ENCODE measurements at places on chromosomes 1 and 21. TPM values are rescaled to one million over a fixed set of nuclear protein-coding genes. Genes with fewer than 3 reads are reported as not detected.

Gene RIPPLY3
- 0.31 TPM for total RNA-seq

DNA sequence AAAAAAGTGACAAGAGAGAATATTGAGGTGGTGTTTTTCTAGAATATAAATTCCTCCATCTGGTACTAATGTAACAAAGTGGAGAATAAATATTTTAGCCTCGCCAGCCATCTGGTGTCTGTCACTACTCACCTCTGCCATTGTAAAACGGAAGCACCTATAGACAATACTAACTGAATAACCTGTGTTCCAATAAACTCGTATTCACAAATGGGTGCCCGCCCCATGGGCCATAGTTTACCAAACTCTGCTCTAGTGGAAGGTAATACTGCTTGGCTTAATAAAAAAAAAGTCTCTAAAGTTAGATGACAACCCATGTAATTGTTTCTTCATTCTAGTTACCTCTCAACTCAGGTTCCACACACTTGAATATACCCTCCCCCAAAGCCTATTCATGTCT, 8.1 kb downstream of the MIS18A start:
- H3K27me3 ChIP-seq = no peaks in the 10 kb centered on the region
- H3K4me1 ChIP-seq = no peaks in the 10 kb centered on the region
- no peak overlapping the region for H3K4me3 ChIP-seq
- H3K27ac ChIP-seq = no peak overlapping the region
- no peak for DNase-seq

Gene SLC45A1
- 1.8 TPM for total RNA-seq

DNA sequence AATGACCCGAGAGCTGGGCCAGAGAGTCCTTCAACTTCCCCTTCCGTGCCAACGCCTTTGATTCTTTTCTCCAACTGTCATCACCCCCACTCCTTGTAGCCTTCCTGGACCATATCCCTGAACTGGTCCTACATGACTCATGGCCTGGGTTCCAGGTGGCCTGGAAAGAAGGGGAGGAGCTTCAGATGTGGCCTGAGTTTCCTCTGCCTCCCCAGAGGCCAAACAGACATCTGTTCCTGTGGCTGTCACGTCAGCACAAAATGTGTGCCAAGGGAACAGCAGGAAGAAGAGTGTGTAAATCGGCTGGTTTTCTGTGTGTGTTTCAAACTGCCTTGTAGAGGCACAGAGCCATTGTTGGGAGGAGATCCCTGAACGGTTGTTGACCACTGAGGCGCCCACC, 24.9 kb upstream of the KIRREL1 start:
- no peak overlapping the region for H3K4me3 ChIP-seq
- DNase-seq = no peak
- no peaks in the 10 kb centered on the region for H3K27me3 ChIP-seq
- peaks cover 21% of the 10 kb centered on the region for H3K4me1 ChIP-seq

Gene OR2M4
- not detected for total RNA-seq

GRCh38 chr1:98763488-98764150, 102.1 kb downstream of the SNX7 start:
- no peaks in the 10 kb centered on the region for H3K36me3 ChIP-seq
- H3K27me3 ChIP-seq = no peaks in the 10 kb centered on the region
- no peaks in the 10 kb centered on the region for H3K4me1 ChIP-seq
- H3K4me3 ChIP-seq = no peak overlapping the region
- no peak overlapping the region for H3K27ac ChIP-seq

DNA sequence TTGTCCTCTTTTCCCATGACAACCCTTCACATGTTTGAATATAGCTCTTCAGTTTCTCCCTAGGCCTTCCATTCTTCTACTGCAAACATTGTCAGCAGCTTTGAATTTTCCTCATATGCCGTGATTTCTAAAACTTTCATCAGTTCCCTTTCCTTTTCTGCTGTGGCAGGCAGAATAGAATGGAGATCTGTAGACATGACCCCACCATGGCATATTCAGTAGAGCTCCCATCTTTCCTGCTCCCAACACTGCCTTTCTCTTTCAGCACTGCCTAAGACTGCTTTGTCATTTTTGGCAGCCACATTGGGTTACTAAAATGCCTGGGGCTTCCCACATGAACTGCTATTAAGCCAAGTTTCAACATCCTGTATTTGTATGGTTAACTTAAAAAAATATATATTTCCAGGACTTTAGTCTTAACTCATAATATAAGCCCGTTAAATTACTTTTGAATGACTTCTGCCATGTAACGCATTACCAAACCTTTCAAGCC, 60.9 kb downstream of the TBX19 start:
- DNase-seq = no peak
- H3K4me3 ChIP-seq = no peak overlapping the region
- H3K4me1 ChIP-seq = peaks cover 3% of the 10 kb centered on the region
- H3K27me3 ChIP-seq = no peaks in the 10 kb centered on the region

GRCh38 chr1:117599286-117600221, 6.3 kb upstream of the TENT5C start:
- no peak overlapping the region for H3K4me3 ChIP-seq
- no peak overlapping the region for H3K27ac ChIP-seq
- H3K27me3 ChIP-seq = no peaks in the 10 kb centered on the region
- DNase-seq = no peak
- no peaks in the 10 kb centered on the region for H3K36me3 ChIP-seq

DNA sequence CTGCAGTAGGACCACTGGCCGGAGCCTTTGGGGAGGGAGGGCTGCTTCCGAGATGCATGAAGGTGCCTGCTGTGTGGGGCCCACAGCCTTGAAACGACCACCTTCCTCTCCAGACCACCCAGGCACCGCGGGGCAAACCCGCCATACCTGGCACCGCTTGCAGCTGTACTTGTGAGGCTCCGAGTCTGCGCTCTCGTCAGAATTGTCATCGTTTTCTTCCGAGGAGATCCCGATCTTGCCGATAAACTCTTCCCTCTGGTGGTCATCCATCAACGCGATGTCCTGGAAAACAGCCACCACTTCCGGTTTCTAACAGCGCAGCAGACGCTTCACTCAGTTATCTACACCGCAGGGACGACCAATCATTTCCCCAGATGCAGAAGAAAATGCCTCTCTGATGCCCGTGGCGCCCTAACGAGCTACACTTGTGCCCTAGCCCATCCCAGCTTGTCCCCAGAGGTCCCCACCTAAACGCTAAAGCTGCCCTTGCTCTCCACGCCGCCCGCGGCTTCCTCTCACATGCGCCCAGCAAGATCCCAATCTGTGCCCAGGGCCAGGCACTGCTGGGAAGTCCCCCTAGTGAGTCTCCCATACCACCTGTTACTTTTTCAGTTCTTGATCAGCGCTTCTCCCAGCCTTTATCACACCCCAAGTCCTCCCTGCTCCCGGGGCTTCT, 55.0 kb upstream of the RIPK4 start:
- DNase-seq = no peak
- no peaks in the 10 kb centered on the region for H3K4me1 ChIP-seq
- no peak overlapping the region for H3K27ac ChIP-seq
- no peaks in the 10 kb centered on the region for H3K27me3 ChIP-seq

DNA sequence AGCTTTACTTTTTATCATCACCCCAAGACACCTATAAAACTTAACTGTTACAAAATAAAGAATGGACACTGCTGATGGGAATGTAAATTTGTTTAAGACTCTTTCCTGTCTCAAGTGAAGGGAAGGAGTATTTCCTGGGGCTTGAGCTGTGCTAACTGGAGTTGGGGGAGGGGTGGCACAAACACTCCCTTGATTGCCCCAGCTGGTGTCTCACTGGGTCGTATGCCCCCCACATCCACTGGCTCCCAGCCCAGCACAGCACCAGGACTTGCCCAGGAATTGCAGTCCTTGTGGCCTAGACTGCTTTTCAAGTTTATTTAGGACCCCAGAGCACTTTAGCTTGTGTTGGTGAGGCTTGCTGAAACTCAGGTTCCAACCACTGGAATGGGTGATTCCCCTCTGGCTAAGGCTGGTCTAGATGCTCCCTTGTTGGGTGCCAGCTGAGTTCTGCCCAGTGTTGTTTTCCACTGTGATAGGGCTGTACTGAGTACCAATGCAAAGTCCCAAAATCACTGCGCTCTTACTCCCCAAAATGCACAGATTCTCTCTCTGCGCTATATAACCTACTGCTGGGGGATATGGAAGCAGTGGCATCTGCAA, 49.1 kb upstream of the DR1 start:
- no peaks in the 10 kb centered on the region for H3K27me3 ChIP-seq
- H3K4me3 ChIP-seq = no peak overlapping the region
- no peaks in the 10 kb centered on the region for H3K4me1 ChIP-seq
- no peak overlapping the region for H3K27ac ChIP-seq
- no peak for DNase-seq
- H3K36me3 ChIP-seq = no peaks in the 10 kb centered on the region

Gene RBP7
- 21.2 TPM for total RNA-seq

Gene KRTAP6-1
- not detected for total RNA-seq

DNA sequence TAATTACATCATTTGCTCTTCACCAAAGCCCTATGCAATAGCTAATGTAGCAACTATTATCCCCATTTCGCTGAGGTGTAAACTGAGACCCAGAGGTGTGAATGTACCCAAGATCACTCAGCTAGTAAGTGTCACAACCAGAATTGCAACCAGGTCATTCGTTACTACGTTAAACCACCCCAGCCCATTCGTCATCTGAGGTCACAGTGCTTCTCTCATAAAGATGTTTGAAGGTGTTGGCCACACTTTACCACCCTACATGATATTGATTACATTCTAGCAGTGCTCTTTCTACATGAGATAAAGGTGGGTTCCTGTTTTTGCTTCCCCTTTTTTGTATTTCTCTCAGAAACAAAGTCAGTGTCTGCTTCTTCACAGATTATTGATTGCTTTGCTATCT, 195.3 kb downstream of the ZBTB18 start:
- no peaks in the 10 kb centered on the region for H3K27me3 ChIP-seq
- H3K4me3 ChIP-seq = no peak overlapping the region
- H3K36me3 ChIP-seq = no peaks in the 10 kb centered on the region
- no peaks in the 10 kb centered on the region for H3K4me1 ChIP-seq
- DNase-seq = no peak

Gene TDRD5
- 0.47 TPM for total RNA-seq

DNA sequence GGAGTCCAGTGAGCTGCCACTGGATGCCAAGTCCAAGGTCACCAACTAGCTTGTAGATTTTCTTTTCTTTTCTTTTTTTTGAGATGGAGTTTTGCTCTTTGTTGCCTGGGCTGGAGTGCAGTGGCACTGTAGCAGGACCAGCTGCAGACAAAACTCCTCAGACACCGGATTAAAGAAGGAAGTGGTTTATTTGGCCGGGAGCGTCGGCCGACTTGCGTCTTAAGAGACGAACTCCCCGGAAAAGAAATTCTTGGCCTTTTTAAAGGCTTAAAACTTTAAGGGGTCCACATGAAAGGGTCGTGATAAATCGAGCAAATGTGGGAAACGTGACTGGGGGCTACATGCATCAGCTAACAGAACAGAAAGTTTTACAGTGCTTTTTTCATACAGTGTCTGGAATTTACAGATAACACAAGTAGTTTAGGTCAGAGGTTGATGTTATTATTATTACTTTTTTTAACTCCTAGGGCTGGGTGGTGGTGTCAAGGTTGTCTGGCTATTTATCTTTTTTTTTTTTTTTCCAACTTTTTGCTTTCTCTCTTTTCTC, 36.4 kb upstream of the CFAP126 start:
- DNase-seq = no peak
- H3K27me3 ChIP-seq = no peaks in the 10 kb centered on the region
- H3K36me3 ChIP-seq = no peaks in the 10 kb centered on the region

GRCh38 chr1:22326931-22327330, 124.7 kb upstream of the ZBTB40 start:
- DNase-seq = no peak
- H3K4me3 ChIP-seq = no peak overlapping the region
- H3K27ac ChIP-seq = no peak overlapping the region
- no peaks in the 10 kb centered on the region for H3K36me3 ChIP-seq
- no peaks in the 10 kb centered on the region for H3K27me3 ChIP-seq

Gene C21orf91
- total RNA-seq = 20.4 TPM

Gene TTC3
- 102 TPM for total RNA-seq

GRCh38 chr1:2314803-2315673, 76.3 kb downstream of the MORN1 start:
- H3K36me3 ChIP-seq = no peaks in the 10 kb centered on the region
- no peaks in the 10 kb centered on the region for H3K4me1 ChIP-seq
- no peak overlapping the region for H3K27ac ChIP-seq
- DNase-seq = peak; percentile 93
- H3K4me3 ChIP-seq = no peak overlapping the region
- no peaks in the 10 kb centered on the region for H3K27me3 ChIP-seq

DNA sequence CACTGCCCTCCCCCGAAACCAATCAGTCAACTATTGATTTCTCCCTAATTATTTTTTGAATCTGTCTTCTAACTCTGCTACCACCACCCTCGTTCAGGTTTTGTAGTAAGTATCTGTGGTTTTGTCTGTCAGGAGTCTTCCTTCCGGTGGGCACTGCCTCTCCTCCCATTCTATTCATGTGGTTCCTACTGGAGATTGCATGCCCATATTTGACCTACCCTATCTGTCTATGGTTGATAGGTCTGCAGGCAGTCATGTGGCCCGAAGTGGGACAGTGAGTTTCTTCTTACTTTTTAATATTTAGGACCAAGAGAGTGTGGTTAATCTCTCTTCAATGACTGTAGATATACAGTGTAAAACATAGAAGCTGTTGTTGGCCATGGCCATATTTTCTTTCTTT, 17.8 kb upstream of the MAST2 start:
- H3K36me3 ChIP-seq = no peaks in the 10 kb centered on the region
- no peaks in the 10 kb centered on the region for H3K27me3 ChIP-seq
- no peak overlapping the region for H3K4me3 ChIP-seq

- H3K4me3 ChIP-seq = peak within 1 kb of the TSS; percentile 67
- no peaks in the 10 kb centered on the region for H3K4me1 ChIP-seq
- DNase-seq = peak; percentile 89
Measured at GRCh38 chr1:201468844-201469644, at the start of gene PHLDA3. Gene PHLDA3 (minus strand): TSS chr1:201469188. CDS start chr1:201468786, 402 bp downstream.

DNA sequence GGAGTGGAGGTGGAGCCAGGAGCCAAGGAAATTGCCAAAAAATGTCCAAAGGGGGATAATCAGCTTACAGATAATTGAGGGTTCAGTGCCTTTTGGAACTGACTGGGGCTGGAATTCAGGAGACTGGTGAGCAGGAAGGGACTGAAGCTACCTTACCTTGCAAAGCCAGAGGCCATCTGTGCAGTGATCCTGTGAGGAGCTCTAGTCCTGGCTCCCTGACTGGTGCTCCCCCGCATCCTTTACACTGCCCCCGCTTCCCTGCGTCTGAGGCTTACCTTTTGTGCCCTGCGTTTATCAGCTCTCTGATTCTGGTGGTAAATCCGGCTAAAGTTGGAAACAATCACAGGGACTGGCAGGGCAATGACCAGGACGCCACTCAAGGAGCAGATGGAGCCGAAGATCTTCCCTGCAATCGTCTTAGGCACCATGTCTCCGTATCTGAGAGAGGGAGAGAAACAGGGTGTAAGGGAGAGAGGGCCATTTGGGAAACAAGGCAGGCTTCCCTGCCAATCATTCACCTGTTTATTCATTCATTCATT, 31.0 kb downstream of the DDX20 start:
- no peaks in the 10 kb centered on the region for H3K27me3 ChIP-seq
- H3K4me1 ChIP-seq = no peaks in the 10 kb centered on the region
- DNase-seq = no peak
- no peaks in the 10 kb centered on the region for H3K36me3 ChIP-seq
- H3K4me3 ChIP-seq = no peak overlapping the region

DNA sequence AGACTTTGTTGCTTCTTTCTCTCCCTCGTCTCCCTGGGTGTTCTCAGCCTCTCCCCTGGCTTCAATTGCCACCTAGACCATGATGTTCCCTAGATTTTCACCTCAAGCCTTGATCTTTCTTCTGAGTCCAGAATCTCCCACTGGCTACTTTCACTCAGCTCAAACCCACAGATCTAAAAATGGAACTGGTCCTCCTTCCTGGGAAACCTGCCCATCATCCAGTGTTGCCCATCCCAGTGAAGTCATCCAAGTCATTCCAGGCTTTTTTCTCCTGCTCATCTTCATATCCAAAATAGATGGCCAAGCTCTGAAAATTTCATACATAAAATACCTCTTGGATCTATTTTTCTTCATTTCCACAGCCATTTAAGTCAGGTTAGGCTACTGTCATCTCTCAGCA, 347.4 kb downstream of the KCNH1 start:
- H3K36me3 ChIP-seq = no peaks in the 10 kb centered on the region
- no peak overlapping the region for H3K4me3 ChIP-seq
- no peak overlapping the region for H3K27ac ChIP-seq
- H3K27me3 ChIP-seq = no peaks in the 10 kb centered on the region
- no peak for DNase-seq

Data from kidney (tissue), 22 donors.